Muscle of arm (tissue), 14 donors: ENCODE measurements at places on chromosomes 4 and X.

DNA sequence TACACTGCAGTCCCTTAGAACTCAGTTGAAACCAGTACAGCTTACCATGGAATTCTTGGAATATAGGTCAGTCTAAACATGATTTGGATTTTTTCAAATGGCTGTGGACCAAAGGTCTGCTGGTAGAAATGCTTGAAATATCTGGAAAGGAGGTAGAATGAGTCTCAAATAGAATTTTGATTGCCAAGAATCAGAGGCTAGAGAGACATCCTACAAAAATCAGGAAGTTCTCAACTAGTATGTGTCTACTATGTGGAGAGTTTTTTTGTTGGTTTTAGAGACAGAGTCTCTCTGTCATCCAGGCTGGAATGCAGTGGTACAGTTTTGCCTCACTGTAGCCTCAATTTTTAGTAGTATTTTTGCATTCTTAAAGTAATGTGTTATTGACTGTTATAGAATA is 53.6 kb downstream of the PAQR3 start:
- DNase-seq: no peak

GRCh38 chr4:17811078-17811603 is 362 bp downstream of the NCAPG start:
- no peak for DNase-seq

GRCh38 chr4:185276036-185276435 is 66.6 kb downstream of the SNX25 start:
- no peak for DNase-seq

GRCh38 chr4:152997771-152998487 is 61.8 kb downstream of the FHDC1 start:
- no peak for DNase-seq

- no peak for DNase-seq
Observed at GRCh38 chr4:139521754-139522401, 34.1 kb downstream of the SETD7 start.
